ENCODE measurements at places on chromosomes 4 and X. TPM values are rescaled to one million over a fixed set of nuclear protein-coding genes. Genes with fewer than 3 reads are reported as not detected.

GUCY1A1 gene
- total RNA-seq, result 0.05 TPM

GPR34 gene
- not detected for total RNA-seq

MAGEB10 gene
- total RNA-seq, result not detected

TMEM33 gene
- total RNA-seq, result 60.4 TPM

USP17L20 gene
- total RNA-seq, result not detected

IL21 gene
- not detected for total RNA-seq

STARD8 gene
- 4.9 TPM for total RNA-seq

YY2 gene
- 4.3 TPM for total RNA-seq

ADH7 gene
- total RNA-seq, result not detected

All from A172 (cell line).